ENCODE measurements at places on chromosomes 6 and 20.

DNA sequence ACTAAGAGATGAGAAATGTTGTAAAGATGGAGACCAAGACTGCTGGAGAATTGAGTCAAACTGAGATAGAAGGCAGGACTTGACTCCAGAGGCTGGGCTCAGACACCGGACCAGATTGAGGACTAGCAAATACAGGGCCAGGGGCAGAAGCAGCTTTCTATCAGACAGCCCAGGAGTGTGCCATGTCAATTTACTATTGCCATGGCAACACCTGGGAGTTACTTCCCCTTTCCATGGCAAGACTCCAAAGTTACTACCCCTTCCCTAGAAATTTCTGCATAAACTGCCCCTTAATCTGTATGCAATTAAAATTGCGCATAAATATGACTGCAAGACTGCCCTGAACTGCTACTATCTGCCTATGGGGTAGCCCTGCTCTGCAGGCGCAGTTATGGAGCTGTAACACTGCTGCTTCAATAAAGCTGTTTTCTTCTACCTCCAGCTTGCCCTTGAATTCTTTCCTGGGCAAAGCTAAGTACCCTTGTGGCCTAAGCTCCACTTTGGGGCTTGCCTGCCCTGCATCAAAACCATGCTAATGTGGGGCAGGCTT lies 90.1 kb upstream of the EDN1 start:
- no peak for DNase-seq

DNA sequence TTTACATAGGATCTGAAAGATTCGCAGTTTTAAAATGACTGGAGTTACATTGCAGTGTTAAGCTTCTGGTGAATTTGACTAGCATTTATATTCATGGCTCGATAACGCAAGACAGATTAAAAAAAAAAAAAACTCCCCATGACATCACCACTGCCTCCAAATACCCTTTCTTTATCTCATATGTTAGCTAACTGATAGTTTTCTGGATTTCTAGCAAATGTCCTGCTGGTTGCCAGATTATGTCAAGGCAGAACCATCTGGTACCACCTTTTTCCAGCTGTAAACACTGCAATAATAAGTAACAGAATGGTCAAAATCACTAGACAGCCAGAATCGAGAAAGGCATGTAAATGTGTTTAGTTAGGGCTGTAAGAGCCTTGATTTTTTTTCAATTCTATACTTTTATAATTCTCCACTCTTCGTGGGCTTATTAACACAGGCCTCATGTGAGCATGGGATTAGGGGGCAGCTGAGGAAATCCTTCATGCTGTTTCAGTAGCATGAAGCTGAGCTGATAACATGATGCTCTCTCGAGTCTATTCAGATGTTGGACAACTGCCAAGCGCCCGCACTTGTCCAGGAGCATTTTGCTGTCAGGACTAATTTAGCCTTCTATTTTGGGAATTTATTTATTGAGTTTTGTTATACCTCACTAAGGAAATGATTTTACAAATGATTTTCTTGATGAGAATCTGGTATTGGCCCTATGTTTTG lies 166.0 kb upstream of the SCGN start:
- no peak for DNase-seq

GRCh38 chr20:1657556-1658334 lies at the start of gene SIRPG:
TSS of gene SIRPG (minus strand) at chr20:1657779. CDS start at chr20:1657714, 65 bp downstream.
- DNase-seq = no peak

- no peak for DNase-seq
Observed at GRCh38 chr6:156954816-156955215, 177.6 kb downstream of the ARID1B start.

- DNase-seq = no peak
Observed at GRCh38 chr6:121506761-121507754, 71.6 kb downstream of the GJA1 start.

DNA sequence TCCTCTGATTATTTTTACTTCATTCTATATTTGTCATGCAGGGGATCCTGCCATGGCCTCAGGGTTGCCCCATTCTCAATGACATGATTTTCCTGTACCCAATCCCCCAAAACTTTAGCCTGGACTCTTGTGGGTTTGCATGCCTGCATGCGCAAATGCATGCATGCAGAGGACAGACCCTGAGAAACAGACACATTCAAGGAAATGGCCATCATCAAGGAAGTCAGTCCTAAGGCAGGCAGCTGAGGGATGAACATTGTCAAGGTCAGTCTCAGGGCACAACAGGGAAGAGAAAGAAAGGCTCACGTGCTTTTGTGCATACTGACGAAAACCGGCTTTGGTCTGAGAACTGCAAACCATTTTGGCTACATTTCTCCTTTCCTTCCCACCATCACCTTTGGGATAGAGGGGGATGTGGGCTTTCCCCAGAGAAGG lies 13.1 kb downstream of the NEDD9 start:
- DNase-seq = no peak

GRCh38 chr6:104414723-104415122 lies 445.0 kb downstream of the HACE1 start:
- no peak for DNase-seq

GRCh38 chr6:79138146-79138545 lies 60.1 kb upstream of the PHIP start:
- DNase-seq = no peak

All from HuH-7.5 (cell line).